ENCODE measurements at places on chromosomes 11 and 22. TPM values are rescaled to one million over a fixed set of nuclear protein-coding genes. Genes with fewer than 3 reads are reported as not detected.

Gene ALKBH8
- 18.2 TPM for total RNA-seq

Gene ENTHD1
- 0.36 TPM for total RNA-seq

Gene OR52H1
- not detected for total RNA-seq

- peaks cover 2% of the 10 kb centered on the region for H3K27me3 ChIP-seq
- peak overlapping the region; percentile 97 for H3K4me3 ChIP-seq
- H3K36me3 ChIP-seq: peaks cover 32% of the 10 kb centered on the region
- peak overlapping the region; percentile 99 for H3K27ac ChIP-seq
- peak; percentile 92 for DNase-seq
Observed at GRCh38 chr11:64745189-64745520, 1.2 kb upstream of the RASGRP2 start.

GRCh38 chr11:75428281-75428724 is 4.7 kb downstream of the KLHL35 start:
- no peak overlapping the region for H3K27ac ChIP-seq
- H3K4me3 ChIP-seq: peak overlapping the region; percentile 79
- peaks cover 16% of the 10 kb centered on the region for H3K4me1 ChIP-seq
- DNase-seq: peak; percentile 69
- peaks cover 39% of the 10 kb centered on the region for H3K27me3 ChIP-seq

DNA sequence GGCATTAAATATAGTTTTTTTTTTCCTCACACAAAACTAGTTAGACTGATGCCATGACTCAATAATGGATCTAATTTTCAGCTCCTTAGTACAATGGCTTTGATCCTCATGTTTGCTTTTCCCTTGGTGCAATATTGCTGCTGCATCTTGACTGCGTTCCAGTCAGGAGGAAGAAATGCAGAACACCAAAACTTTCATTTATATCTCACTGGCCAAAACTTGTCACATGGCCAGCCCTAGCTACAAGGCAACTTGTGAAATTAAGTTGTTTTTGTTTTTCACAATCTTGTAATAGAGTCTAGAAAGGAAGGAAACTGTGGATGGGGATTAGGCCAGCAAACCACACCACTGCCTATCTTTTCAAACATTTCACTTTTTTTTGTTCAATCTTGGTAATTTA is 36.7 kb downstream of the SMC1B start:
- no peaks in the 10 kb centered on the region for H3K4me1 ChIP-seq
- H3K27me3 ChIP-seq: peaks cover 2% of the 10 kb centered on the region
- DNase-seq: no peak
- H3K36me3 ChIP-seq: no peaks in the 10 kb centered on the region
- H3K4me3 ChIP-seq: no peak overlapping the region
- H3K27ac ChIP-seq: no peak overlapping the region

GRCh38 chr22:32754413-32755041 is 47.0 kb upstream of the TIMP3 start:
- no peak overlapping the region for H3K27ac ChIP-seq
- no peak for DNase-seq
- H3K27me3 ChIP-seq: no peaks in the 10 kb centered on the region
- H3K4me1 ChIP-seq: no peaks in the 10 kb centered on the region
- H3K4me3 ChIP-seq: no peak overlapping the region
- H3K36me3 ChIP-seq: no peaks in the 10 kb centered on the region

DNA sequence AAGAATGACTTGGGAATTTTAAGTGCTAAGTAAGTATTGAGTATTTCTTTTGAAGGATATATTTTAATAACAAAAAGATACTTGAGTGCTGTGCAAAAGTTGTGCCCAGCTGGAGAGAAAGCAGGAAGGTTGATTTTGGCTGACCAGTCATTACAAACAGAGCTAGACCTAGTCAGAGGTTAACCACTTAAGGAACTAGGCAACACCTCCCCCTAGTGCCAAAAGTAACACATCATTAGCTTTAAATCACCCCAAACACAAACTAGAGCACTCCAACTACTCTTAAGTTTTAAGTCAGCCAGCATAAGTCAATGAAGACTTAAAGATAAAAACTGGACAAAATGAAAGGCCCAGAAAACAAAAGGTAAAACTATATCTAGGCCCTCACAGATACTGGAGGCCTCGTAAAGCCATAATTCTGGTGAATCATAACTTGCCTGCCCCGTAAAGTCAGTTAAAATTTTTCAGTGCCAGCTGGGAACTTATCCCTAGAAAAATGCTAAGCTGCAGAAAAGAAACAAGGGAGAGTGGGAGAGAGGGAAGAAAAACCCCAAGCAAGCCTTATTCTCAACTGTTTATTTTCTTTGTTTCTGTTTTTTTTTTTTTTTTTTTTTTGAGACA is 4.6 kb downstream of the TMEM9B start:
- H3K27me3 ChIP-seq: no peaks in the 10 kb centered on the region
- peaks cover 38% of the 10 kb centered on the region for H3K4me1 ChIP-seq

- no peaks in the 10 kb centered on the region for H3K36me3 ChIP-seq
- no peaks in the 10 kb centered on the region for H3K4me1 ChIP-seq
- DNase-seq: no peak
Observed at GRCh38 chr11:116073854-116074837, 569.9 kb upstream of the CADM1 start.

Data from naive thymus-derived CD8-positive, alpha-beta T cell (primary cell).